NCI-H345 (cell line): ENCODE measurements at places on chromosomes 13 and 19.

DNA sequence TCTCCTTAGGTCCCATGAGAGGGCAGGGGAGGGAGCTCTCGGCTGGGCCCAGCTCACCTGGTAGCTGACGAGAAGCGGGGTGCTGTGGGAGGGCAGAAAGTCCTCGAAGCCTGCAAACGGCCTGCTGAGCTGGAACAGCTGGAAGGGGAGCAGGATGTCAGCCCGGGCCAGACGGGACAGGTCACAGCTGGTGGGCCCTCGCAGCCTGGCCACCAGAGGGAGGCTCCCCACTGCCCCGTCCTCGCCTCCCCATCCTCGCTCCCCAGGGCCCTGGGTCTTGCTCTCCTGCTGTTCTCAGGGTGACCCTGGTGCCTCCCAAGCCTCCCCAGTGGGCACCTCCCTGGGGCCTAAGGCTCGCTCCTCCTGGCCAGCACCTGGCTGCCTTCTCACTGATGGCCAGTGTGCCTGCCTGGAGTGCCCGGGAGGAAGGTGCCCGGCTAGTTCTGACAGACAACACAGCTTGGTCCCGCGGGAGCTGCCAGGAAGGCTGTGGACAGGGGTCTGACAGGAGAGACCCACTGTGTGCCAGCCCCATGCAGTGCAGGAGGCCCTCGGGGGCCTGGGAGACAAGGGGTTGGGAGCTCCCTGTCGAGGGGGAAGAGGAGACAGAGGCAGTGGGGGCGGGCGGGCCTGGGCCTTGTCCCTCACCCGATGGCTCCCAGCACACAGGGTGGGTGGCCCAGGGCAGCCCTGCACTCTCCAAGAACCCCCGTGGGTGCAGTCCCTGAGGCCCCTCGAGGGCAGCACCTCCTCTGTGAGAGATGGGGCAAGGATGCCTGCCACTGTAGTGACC, 20.3 kb downstream of the GPX4 start:
- DNase-seq: no peak

GRCh38 chr13:47826471-47826870, 174.6 kb downstream of the SUCLA2 start:
- no peak for DNase-seq

GRCh38 chr19:53183146-53183764, 9.9 kb downstream of the ZNF665 start:
- DNase-seq: no peak

DNA sequence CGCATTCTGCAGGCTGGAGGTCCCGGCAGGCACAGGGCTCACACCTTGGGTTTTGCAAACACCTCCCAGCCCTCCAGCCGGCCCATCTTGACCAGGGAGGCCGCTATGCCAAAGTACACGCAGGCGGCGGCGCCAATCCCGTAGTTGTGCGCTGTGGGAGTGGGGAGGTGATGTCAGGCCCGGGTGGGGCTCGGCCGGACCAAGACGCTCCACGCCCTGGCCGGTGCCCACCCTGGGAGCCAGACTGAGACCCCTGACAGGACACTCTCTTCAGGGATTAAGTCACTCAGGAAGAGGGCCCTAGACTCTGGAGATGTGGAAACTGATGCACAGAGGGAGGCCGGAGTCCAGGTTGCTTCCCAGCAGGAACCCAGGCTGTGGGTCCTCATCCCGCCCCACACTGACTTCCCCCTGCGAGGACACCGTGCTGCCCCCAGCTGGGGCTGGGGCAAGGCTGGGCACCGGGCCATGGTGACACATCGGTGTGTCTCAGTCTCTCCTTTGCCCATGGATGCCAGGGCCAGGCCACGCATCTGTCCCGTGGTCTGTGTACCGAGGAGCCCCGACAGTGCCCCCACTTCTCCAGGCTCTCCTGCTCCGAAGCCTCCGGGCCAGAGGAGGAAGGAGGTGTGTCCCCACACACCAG, 8.8 kb downstream of the NDUFA11 start:
- DNase-seq: no peak

DNA sequence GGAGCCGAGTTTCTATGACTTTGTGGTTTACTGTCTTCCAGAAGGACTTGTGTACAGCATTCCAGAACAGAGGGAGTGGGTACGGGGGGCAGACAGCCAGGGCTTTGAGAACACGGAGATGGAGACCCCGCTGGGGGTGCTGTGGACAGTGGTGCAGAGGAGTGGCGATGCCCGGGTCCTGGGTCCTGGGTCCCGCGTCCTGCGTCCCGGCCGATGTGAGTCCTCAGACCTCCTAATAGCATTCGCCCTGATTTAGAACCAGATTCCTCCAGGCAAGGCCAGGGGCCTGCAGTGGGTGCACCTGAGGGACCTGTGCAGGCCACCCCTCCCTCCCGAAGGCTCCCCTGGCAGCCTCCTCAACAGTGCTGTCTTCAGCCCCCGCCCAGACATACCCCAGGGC, 97.9 kb downstream of the KDM4B start:
- no peak for DNase-seq

GRCh38 chr13:47623862-47624261, 377.2 kb downstream of the SUCLA2 start:
- no peak for DNase-seq

DNA sequence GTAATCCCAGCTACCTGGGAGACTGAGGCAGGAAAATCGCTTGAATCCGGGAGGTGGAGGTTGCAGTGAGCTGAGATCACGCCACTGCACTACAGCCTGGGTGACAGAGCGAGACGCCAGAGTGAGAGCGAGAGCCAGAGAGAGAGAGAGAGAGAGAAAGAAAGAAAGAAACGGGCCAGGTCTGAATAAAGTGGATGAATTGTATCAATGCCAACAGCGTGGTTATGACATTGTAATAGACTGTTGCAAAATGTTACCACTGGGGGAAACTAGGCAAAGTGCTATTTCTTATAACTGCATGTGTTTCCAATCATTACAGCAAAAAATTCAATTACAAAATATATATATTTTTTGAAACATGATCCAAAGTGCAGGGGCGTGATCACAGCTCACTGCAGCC, 11.8 kb upstream of the BTBD2 start:
- DNase-seq: no peak

DNA sequence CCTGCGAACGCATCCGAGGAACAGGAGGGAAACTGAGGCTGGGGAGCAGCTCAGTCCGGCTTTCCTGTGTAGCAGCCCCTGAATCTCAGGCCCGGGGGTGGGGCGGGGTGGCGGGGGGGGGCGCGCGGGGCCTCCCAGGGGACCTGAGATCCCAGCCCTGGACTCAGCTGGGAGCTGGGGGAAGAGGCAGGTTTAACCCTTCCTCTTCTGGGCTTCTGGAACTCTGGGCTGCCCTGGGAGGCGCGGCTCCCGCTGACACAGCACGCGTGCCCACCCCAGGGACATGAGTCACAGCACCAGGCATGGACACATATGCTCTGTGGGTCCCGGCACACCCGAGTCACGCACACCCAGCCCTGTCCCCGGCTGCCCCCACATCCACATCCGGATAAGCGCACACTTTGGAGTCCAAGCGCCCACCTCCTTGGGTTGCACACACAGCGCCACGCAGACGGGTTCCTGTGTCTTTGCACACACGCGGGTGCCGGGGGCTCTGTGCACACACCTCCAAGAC, 3.5 kb upstream of the CIRBP start:
- DNase-seq: no peak

GRCh38 chr13:34344816-34345215, 526.9 kb downstream of the RFC3 start:
- DNase-seq: no peak

- no peak for DNase-seq
Observed at GRCh38 chr13:27293873-27294515, 23.4 kb downstream of the RASL11A start.

GRCh38 chr13:27796544-27797227, 4.4 kb downstream of the GSX1 start:
- DNase-seq: no peak

DNA sequence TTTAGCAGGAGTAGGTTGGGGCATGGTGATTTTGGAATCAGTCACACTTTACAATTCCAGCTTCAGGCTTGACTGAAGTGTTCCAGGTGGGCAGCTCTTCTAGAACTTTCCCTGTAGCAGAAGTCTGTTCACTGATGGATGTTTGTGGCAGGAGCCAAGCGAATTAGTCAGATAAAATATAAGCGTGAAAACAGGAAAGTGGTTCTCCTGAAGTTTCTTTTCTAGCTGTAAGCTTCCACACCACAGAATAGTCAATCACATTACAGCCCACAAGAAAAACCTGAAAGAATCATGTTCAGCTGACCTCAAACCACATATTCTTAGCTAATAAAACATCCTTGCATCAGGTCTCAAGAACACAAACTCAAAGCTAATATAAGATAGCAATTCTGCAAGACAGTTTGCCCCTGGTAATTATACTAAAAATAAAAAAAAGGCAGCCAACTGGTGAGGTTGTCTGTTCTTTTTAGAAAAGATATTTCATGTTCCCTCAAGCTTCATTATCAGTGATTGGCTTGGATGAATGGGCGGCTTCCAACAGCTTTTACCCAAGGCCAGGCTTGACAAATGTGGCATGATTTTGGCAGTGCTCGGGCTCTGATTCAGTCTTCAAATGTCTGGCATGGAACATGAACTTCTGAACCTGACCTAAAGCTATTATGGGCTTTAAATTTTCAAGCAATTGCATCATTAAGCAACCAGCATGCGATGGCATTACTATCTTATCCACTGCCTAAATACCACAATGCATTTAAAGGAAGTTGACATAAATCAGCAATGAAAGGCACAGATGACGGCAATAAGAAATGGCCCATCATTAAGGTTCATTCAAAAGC, 136.8 kb downstream of the DCLK1 start:
- no peak for DNase-seq

DNA sequence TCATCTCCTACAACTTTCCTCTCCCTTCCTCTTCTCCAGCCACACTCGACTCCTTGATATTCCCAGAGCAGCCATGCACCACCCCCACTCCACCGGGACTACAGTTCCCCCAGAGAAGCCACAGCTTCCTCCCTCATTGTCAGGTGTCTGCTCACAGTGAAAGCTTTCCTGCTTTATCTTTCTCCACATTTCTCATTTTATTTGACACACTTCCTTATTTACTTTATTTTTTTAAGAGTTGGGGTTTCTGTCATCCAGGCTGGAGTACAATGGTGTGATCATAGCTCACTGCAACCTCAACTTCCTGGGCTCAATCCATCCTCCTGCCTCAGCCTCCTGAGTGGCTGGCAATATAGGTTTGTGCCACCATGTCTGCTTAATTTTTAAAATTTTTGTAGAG, 464.6 kb downstream of the MYO16 start:
- no peak for DNase-seq

- DNase-seq: no peak
Observed at GRCh38 chr13:85698256-85698655, 101.0 kb downstream of the SLITRK6 start.

GRCh38 chr13:111530137-111530870, 209.9 kb downstream of the TEX29 start:
- DNase-seq: no peak

GRCh38 chr19:15292140-15292539, 40.2 kb downstream of the BRD4 start:
- no peak for DNase-seq
